ENCODE measurements at places on chromosomes 6 and 20. TPM values are rescaled to one million over a fixed set of nuclear protein-coding genes. Genes with fewer than 3 reads are reported as not detected.

DNA sequence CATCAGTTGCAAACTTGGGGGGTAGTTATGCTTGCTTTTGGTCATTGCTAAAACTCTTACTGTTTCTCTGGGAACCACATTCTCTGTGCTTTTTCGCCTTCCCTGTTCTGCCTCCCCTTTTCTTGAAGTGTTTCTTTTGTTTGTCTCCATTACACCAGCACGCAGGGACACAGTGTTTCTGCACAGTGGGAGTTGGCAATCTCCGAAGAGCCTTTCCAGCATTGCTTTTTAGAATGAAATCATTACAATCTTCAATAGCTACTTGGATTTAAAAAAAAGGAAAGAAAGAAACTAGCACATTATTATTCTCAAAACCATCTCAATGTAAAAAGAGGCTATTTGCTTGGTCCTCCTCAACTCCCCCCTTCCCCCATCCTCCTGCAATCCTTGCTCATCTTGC, 536.7 kb upstream of the MMS22L start:
- no peak for DNase-seq

DNA sequence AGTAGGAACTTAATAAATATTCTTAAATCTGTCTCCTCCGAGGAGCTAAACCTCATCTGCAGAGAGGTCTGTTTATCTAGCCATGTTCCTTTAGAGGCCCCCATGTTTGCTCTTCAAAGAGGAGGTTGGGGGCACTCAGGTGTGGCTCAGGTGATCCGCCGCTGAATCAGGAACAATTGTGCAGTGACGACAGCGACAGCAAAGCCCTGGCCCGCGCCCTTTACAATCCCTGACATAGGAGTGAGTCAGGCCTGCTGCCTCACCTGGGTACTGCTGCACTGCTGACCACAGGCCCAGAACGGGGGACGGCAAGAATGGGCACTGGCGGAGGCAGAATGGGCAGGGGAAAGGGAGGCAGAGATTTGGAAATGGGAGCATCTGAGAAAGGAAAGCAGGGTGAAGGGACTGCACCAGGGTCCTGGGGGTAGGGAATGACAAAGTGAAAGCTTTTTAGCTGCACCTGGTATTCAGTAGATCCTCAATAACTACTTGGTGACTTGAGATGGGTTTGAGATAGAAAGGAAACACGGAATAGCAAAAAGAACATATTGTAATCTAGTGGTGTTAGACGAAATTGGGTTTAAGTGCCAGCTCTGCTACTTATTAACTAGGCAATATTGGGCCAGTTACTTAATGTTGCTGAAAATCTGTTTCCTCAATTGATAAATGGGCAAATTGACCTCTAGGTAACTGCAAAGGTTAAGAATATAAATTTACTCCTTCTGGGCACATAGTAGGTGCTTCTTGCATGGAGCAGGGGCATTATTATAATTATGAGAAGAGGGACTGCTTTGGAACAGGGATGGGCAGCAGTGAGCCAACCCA, 5.4 kb upstream of the IER3 start:
- DNase-seq = no peak

- DNase-seq = no peak
Measured at GRCh38 chr6:137353842-137354397, 134.7 kb upstream of the IFNGR1 start.

The CBFA2T2 gene
- 21.8 TPM for total RNA-seq

- DNase-seq = no peak
Measured at GRCh38 chr6:78580923-78581322, 286.4 kb upstream of the IRAK1BP1 start.

The PACRG gene
- total RNA-seq = not detected

- DNase-seq = peak; percentile 25
Measured at GRCh38 chr20:45833883-45834796, 541 bp downstream of the SNX21 start.

The C4A gene
- 3.0 TPM for total RNA-seq

The PSORS1C1 gene
- total RNA-seq = not detected

DNA sequence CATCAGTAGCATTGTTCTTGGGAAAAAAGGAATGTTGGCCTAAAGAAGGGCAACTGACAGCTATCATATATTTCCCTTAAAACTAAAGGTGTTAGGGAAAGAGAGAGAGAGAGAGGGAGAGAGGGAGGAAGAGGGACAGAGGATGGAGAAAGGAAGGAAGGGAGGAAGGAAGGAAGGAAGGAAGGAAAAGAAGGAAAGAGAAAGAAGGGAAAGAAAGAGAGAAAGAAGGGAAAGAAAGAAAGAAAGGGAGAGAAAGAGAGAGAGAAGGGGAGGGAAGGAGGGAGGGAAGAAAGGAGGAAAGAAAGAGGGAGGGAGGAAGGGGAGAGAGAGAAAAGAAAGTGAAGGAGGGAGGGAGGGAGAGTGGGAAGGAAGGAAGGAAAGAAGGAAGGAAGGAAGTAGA, 37.7 kb upstream of the ADGRF5 start:
- no peak for DNase-seq

The FILIP1 gene
- total RNA-seq = 0.04 TPM

The EGFL8 gene
- total RNA-seq = 6.0 TPM

The PIGU gene
- 18.7 TPM for total RNA-seq

DNA sequence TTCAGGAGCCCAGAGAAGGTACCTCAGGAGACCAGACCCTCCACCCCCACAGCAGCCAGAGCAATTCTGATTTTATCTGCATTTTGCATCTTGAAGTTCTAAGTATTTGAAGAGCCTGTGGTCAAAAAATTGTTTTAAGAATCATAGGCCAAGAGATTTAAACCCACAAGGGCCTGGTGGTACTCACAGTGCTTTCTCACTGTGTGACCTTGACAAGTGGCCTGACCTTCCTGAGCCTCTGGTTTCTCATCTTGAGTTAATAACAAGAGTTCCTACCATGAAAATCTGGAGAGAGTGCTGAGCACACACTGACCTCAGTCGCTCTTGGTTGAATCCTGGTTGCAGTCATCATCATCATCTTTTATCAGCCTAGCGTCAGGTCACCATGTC, 45.4 kb upstream of the ID1 start:
- DNase-seq = no peak

GRCh38 chr6:21024616-21025015, 490.4 kb downstream of the CDKAL1 start:
- DNase-seq = no peak

The TBX18 gene
- total RNA-seq = not detected

DNA sequence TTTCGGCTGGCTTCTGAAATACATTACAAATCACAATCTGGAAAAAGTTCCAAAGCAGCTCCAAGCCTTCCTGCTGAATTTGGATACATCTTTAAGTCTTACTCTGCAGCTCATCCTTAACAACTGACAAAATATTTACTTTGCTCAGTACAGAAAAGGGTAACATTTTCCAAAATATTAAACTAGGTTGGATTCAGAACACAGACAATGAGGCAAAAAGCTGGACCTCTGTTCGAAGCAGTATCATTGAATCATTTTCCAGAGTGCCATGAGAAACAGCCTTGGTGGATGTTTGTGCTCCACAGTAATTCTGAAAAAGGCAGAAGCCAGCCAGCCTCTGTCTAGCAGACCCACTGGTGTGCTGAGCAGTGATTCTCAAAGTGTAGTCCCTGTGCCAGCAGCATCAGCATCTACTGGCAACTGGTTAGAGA, 162.1 kb downstream of the AIG1 start:
- DNase-seq = no peak

GRCh38 chr6:38169221-38169976, 349.9 kb downstream of the ZFAND3 start:
- no peak for DNase-seq

DNA sequence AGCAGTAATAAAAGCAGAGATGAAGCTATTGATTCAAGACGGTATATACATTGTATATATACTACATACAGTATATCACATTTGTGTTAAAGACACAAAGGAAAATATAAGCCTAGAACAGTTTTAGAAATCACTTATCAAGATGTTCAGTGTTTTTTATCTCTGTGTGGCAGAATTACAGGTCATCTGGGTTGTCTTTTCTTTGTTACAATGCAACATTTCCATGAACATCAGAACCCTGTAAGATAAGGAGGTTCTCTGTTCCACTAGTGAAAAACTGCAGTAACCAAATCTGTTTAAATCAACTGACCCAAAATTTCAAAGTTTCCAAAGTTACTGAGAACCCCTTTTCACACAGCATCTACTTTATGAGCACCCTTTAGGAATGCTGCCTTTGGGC, 42.2 kb downstream of the B4GALT5 start:
- no peak for DNase-seq

DNA sequence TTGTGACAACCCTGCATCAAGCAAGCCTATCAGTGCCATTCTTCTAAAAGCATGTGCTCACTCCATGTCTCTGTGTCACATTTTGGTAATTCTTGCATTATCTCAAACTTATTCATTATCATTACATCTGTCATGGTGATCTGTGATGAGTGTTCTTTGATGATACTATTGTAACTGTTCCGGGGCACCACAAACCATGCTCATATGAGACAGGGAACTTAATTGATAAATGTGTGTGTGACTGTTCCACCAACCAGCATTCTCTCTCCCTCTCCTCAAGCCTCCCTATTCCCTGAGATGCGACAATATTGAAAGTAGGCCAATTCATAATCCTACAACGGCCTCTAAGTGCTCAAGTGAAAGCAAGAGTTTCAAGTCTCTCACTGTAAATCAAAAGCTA, 4.0 kb downstream of the HUS1B start:
- DNase-seq = no peak

DNA sequence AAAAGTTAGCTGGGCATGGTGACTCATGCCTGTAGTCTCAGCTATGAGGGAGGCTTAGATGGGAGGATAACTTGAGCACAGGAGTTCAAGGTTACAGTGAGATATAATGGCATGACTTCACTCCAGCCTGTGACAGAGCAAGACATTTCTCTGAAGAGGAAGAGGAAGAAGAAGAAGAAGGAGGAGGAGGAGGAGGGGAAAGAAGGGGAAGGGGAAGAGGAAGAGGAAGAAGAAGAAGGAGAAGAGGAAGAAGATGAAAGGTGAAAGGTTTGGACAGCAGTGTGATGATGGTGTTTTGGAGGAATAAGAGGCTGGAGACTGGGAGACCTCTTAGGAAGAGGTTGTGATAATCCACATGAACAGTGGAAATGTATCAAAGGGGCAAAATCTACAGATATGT, 410.7 kb upstream of the JAG1 start:
- no peak for DNase-seq

DNA sequence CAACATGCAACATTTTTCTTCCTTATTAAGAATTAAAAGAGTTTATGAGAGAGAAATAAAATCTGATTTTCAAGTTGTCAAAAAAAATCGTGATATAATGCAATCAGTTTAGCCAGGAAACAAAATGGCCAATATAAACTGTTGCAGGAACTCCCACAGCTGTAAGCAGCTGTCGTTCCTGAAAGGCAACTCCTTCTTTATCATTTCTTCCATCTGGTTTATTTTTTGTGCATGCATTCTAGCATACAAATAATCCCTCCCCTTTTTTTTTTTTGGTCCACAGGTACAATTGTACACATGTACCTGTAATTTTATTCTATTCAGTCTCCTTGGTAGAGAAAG, 19.7 kb downstream of the TRAF3IP2 start:
- no peak for DNase-seq

- no peak for DNase-seq
Measured at GRCh38 chr6:3962291-3963280, 113.4 kb downstream of the FAM50B start.

DNA sequence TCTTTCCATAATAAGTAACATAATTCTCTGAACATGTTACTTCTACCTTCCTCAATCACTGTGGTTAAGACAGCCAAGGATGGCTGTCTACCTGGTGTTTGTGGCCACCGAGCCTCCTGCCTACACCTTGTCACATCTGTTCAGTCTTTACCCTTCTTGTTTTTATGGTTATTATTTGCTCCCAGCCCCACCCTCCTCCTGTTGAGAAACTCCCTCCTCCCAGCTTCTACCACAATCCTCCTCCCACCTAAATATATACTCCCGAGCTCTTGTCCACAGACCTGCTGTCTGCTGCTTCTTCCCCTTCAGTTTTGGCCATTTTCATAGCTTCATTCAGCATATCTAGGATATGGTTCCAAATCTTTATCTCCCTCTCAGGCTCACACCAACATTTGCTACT, 35.7 kb upstream of the GABRR1 start:
- DNase-seq = no peak

DNA sequence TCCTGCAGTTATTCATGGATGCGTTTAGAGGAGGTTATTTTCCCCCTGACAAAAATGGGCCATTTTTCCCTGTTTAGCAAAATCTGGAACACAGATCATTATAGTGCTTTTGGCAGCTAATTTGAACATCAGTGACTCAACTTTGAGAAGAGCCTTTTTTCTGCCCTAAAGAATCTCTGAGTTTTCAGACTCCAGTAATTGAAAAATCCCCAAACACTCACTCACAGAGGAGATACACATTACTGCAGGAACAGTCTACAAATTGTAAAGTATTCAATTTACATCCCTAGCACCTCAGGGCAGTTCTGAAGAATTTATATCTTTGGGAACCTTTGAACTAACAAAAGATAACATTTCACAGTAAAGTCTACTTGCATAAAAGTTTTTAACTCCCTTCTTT, 966.6 kb upstream of the SLC35B3 start:
- DNase-seq = no peak

DNA sequence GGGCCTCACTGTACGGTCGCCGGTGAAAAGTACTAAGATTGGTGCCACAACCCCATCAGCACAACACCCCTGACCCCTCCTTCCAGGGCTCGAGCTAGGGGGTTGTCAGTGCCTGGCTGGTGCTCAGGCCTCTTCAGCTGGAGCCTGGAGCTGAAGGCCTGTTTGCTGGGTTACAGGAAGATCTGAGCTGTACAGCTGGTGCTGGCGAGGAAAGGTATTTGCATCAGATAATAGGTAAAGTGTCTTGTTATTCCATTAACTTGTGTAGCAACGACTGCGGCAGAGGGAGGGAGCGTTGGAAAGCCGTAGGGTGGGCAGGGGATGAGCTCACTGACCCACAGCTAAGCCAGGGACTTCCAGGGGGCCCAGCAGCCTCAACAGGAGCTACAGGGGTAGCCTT, 15.8 kb upstream of the SIRPA start:
- no peak for DNase-seq

The SLC26A8 gene
- not detected for total RNA-seq

The PLA2G7 gene
- not detected for total RNA-seq

DNA sequence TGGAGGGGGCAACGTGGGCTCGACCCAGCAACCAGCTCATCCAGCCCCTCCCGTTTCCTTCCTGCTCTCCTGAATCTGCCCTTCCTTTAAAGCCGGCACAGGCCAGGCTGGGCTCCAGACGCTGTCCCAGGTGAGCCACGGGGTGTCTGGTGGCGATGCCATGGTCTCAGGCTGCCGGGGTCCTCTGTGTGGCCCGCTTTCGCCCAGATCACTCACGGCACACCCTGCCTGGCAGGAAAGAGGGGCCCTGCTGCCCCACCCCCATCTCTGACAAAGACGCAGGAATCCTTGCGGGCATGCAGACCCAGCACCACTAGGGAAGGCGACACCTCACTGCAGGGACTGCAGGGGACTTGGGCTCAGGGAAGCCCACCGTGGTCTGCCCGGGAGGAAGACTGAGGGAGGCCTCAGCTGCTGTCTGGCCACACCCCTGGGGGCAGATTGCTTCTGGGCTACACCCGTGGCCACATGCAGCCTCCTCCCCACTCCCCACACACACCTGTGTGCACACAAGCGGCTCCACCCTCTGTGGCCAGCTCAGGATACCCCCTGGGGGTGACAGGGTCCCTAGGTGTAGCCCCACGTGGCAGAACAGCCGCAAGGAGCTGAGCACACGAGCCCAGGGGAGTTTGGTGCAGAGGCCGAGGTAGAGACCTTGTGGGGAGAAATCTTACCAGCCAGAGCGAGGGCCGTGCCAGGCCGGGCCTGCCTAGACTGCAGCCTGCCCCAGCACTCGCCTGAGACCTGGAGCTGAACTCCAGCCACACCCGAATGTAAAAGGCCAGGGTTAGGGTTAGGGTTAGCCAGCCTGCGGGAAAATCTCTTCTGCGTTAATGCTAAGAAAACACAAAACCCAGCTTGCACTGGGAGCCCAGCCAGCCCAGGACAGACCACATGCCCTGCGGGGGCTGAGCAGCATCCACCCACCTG, 104.6 kb downstream of the DLL1 start:
- DNase-seq = peak; percentile 1

The ACSS1 gene
- 54.1 TPM for total RNA-seq

The FLRT3 gene
- not detected for total RNA-seq
